Ascending aorta (tissue), 2 donors: ENCODE measurements at places on chromosomes 1 and 21. TPM values are rescaled to one million over a fixed set of nuclear protein-coding genes. Genes with fewer than 3 reads are reported as not detected.

DNA sequence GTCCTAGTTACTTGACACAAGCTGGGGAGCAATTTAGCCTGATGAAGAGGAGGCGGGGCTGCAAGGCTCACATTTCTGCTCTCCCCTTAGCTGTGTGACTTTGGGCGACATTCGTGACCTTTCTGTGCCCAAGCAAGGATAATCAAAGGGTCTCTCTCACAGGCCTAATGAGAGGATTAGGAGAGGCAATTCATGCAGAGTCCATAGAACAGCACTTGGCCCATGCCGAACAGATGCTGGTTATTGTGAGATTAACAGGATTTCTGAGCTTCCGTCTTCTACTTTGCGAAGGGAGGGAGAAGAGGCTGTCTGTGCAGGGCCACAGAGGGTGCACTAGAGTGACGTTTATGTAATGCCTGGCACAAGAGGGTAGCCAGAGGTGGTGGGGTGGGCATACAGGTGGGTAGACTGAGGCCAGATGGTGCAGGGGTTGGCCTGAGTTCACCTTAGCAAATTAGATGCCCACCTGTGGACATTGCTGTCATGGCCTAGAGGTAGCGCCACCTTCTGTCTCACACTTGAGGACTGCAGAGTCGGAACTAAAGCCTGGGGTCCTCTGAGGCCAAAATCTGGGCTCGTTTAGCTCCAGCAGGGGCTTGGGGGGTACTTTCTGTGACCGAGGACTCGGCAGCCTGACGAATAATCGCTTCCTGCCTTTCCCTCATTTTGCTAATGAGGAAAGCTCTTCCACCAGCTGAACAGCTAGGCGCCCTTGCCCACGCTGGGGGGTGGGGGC is 18.6 kb downstream of the ACTL8 start:
- no peak overlapping the region for H3K4me3 ChIP-seq
- no peak for DNase-seq
- H3K27ac ChIP-seq = no peak overlapping the region
- no peaks in the 10 kb centered on the region for H3K4me1 ChIP-seq

The AMY1B gene
- total RNA-seq = not detected

DNA sequence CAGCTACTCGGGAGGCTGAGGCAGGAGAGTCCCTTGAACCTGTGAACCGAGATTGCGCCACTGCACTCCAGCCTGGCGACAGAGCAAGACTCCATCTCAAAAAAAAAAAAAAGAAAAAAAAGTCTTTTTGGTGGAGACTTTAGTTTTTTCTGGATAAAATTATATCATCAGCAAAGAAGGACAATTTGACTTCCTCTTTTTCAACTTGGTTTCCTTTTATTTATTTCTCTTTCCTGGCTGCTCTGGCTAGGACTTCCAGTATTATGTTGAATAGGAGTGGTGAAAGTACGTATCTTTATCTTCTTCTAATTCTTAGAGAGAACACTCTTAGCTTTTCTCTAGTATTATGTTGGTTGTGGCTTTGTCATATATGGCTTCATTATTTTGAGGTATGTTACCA is 130.8 kb downstream of the PCBP3 start:
- H3K36me3 ChIP-seq = no peaks in the 10 kb centered on the region
- no peaks in the 10 kb centered on the region for H3K4me1 ChIP-seq
- no peaks in the 10 kb centered on the region for H3K27me3 ChIP-seq
- H3K27ac ChIP-seq = no peak overlapping the region
- DNase-seq = no peak

- H3K27ac ChIP-seq = no peak overlapping the region
- DNase-seq = no peak
- no peaks in the 10 kb centered on the region for H3K36me3 ChIP-seq
- H3K4me1 ChIP-seq = peaks cover 4% of the 10 kb centered on the region
- H3K4me3 ChIP-seq = no peak overlapping the region
These were observed 1.2 kb downstream of the MCOLN3 start for GRCh38 chr1:85047144-85047471.

GRCh38 chr1:84916897-84917296 is 23.9 kb upstream of the LPAR3 start:
- DNase-seq = no peak
- H3K4me1 ChIP-seq = no peaks in the 10 kb centered on the region
- H3K27ac ChIP-seq = no peak overlapping the region
- H3K27me3 ChIP-seq = no peaks in the 10 kb centered on the region
- no peaks in the 10 kb centered on the region for H3K36me3 ChIP-seq

The CENPS gene
- total RNA-seq = not detected

GRCh38 chr1:166924823-166925541 is 48.9 kb upstream of the TADA1 start:
- no peak for DNase-seq
- no peaks in the 10 kb centered on the region for H3K36me3 ChIP-seq
- no peak overlapping the region for H3K4me3 ChIP-seq
- no peak overlapping the region for H3K27ac ChIP-seq
- peaks cover 4% of the 10 kb centered on the region for H3K27me3 ChIP-seq

DNA sequence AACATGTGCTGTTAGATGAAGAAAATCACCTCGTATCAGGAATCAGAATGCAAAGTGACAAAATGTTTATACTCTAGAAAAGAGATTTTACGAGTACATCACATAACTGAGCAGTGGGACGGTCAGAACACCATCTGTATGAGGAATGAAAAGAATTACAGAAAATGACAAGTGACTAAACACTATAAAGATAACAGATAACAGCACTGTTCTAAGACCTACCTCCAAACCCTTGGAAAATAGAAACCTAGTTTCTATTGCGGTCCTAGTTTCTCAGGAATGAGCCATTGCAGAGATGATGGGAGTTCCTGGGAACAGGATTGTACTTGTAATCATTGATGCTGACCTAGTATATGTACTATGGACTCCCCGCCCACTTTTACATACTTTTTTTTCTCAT is 839.4 kb upstream of the ADAMTS5 start:
- no peaks in the 10 kb centered on the region for H3K27me3 ChIP-seq
- H3K36me3 ChIP-seq = no peaks in the 10 kb centered on the region
- no peak overlapping the region for H3K27ac ChIP-seq

The RCSD1 gene
- 36.8 TPM for total RNA-seq

DNA sequence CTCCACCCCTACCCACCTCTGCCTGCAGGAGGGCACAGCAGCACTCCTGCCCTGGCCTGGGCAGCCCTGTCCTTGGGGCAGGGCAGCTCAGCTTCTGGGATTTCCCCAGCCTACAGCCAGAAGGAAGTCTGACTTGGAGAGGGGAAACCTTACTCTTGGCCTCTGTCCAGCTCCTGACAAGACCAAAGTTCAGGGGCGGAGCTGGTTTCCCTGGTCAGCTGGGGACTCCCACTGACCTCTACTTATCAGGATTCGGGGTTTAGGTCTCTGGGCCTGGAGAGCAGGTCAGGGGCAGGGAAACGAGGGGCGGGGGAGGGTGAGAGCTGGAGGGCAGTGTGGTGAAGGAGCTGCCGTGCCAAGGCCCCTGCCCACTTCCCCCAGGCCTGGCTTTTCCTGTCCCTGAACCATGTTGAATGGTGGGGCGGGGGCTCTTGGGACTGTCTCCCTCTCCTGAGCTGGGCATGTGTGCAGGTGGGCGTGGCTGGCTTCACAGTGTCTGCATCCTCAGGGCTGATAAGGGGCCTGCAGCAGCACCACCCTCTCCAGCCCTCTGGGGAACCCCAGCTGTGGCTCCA is 16.8 kb upstream of the ETV3 start:
- DNase-seq = no peak
- no peak overlapping the region for H3K27ac ChIP-seq
- no peak overlapping the region for H3K4me3 ChIP-seq
- H3K4me1 ChIP-seq = no peaks in the 10 kb centered on the region
- no peaks in the 10 kb centered on the region for H3K36me3 ChIP-seq
- no peaks in the 10 kb centered on the region for H3K27me3 ChIP-seq

The GUCA2B gene
- not detected for total RNA-seq

DNA sequence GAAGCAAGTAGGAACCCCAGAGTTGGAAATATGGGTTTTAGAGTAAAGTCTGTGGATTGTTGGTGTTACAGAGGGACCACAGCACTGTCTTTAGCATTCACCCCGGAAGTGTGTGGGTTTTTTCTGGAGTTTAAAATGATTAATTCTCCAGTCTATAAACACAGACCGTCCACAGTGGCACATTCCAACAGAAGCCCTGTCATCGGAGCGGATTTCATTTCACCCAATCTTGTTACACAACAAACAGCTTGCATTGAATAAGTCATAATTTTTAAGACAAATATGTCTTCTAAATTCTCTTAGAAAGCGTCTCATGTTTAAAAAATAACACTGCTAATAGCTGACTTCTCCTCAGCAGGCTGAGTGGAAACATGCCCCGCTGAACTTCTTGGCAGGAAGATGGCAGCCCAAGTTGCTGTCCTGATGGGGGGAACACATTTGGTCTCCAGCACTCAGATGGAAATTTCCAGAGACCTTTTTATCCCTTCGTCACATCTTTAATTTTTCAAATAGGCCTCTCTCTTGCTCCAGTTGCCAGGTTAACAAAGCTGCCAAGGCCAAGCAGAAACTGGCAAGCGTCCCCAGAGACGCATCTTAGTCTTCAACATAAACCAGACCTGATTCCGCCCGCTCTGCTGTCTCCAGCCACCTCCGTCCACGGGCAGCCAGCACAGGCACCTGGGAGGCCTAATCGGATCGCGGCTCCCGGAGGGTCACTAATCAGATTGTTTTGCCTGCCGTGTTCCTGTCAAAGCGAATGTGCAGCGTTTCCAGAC is 28.8 kb upstream of the SLC19A1 start:
- H3K27me3 ChIP-seq = no peaks in the 10 kb centered on the region
- no peaks in the 10 kb centered on the region for H3K4me1 ChIP-seq
- no peaks in the 10 kb centered on the region for H3K36me3 ChIP-seq
- DNase-seq = no peak
- H3K4me3 ChIP-seq = no peak overlapping the region

The IL20 gene
- not detected for total RNA-seq

DNA sequence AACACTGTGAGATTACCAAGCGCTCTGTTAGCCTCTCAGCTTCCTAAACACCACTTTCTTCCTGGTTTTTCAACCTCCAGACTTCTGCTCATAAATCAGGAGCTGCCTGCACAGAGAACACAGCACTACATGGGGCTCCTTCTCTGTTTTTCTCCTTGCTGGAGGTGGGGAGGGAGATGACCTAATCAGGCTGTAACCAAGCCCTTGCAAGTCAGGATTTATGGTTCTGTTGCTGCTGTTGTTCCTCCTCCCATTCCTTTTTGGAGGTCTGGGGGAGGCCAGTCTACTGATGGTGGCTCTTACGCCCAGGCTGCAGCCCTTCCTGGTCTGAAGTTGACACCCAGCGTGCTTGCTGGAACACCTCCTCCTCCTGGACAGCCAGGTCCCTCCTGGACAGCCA is 80.9 kb upstream of the AJAP1 start:
- no peak for DNase-seq
- no peak overlapping the region for H3K4me3 ChIP-seq
- no peaks in the 10 kb centered on the region for H3K27me3 ChIP-seq
- no peak overlapping the region for H3K27ac ChIP-seq
- H3K4me1 ChIP-seq = no peaks in the 10 kb centered on the region

- peaks cover 10% of the 10 kb centered on the region for H3K4me1 ChIP-seq
- peaks cover 10% of the 10 kb centered on the region for H3K27me3 ChIP-seq
- no peak overlapping the region for H3K4me3 ChIP-seq
These were observed 10.6 kb downstream of the FCMR start for GRCh38 chr1:206911064-206911663.

GRCh38 chr21:33643658-33644311 is 1.5 kb downstream of the ITSN1 start:
- H3K4me3 ChIP-seq = peak overlapping the region; percentile 93
- no peaks in the 10 kb centered on the region for H3K36me3 ChIP-seq
- H3K4me1 ChIP-seq = peaks cover 5% of the 10 kb centered on the region
- no peaks in the 10 kb centered on the region for H3K27me3 ChIP-seq
- peak overlapping the region; percentile 95 for H3K27ac ChIP-seq
- no peak for DNase-seq

DNA sequence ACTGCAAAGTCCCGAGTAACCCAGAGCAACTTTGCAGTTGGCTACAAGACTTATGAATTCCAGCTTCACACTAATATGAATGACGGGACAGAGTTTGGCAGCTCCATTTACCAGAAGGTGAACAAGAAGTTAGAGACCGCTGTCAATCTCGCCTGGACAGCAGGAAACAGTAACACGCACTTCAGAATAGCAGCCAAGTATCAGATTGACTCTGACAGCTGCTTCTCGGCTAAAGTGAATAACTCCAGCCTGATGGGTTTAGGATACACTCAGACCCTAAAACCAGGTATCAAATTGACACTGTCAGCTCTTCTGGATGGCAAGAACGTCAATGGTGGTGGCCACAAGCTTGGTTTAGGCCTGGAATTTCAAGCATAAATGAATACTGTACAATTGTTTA is 66.8 kb downstream of the ACBD6 start:
- H3K4me1 ChIP-seq = peaks cover 6% of the 10 kb centered on the region
- no peak for DNase-seq
- no peaks in the 10 kb centered on the region for H3K27me3 ChIP-seq
- H3K27ac ChIP-seq = no peak overlapping the region
- no peak overlapping the region for H3K4me3 ChIP-seq
- H3K36me3 ChIP-seq = no peaks in the 10 kb centered on the region

The C1orf226 gene
- 0.85 TPM for total RNA-seq

GRCh38 chr1:109971559-109971958 is 13.0 kb upstream of the AHCYL1 start:
- no peaks in the 10 kb centered on the region for H3K4me1 ChIP-seq
- H3K36me3 ChIP-seq = no peaks in the 10 kb centered on the region
- H3K27ac ChIP-seq = no peak overlapping the region
- H3K4me3 ChIP-seq = no peak overlapping the region
- H3K27me3 ChIP-seq = no peaks in the 10 kb centered on the region

DNA sequence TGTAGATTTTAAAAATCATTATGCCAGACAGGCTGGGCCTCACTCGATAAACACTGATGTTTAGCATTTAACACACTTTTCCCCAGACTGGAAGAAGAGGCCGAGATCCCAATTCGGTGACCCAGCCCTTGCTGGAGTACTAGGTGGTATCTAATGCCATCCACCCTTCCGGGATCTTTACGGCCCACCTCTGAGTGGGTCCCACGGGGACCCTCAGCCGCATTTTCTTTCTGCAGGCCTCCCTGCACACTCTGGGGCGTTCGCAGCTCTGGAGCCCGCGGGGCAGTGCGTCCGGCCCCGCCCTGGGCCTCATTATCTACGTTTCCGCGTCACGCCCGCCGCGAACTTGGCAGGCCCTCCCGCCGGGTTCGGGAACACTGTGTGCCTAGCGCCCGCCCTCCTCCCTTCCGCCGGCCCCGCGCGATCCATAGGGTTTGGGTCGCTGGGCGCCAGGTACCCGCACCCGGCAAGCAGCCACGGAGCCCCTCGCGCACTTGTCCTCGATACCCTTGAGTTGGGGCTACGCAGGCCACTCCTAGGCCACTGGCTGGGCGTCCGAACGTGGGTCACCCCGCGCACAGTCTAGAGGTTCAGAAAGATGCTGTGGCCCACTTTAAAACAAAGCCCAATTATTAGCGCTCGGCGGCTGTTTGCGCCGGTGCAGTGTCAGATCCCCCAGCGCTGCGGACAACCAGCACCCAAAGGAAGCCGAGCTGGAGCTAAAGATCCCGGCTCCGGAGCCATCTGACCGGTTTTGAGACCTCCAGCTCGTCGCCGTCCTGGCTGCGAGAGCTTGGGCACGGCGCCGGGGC is 950 bp upstream of the EVA1C start:
- DNase-seq = peak; percentile 75
- H3K36me3 ChIP-seq = no peaks in the 10 kb centered on the region
- H3K4me3 ChIP-seq = peak overlapping the region; percentile 87
- no peaks in the 10 kb centered on the region for H3K27me3 ChIP-seq
